ENCODE measurements at places on chromosomes 11 and 22.

DNA sequence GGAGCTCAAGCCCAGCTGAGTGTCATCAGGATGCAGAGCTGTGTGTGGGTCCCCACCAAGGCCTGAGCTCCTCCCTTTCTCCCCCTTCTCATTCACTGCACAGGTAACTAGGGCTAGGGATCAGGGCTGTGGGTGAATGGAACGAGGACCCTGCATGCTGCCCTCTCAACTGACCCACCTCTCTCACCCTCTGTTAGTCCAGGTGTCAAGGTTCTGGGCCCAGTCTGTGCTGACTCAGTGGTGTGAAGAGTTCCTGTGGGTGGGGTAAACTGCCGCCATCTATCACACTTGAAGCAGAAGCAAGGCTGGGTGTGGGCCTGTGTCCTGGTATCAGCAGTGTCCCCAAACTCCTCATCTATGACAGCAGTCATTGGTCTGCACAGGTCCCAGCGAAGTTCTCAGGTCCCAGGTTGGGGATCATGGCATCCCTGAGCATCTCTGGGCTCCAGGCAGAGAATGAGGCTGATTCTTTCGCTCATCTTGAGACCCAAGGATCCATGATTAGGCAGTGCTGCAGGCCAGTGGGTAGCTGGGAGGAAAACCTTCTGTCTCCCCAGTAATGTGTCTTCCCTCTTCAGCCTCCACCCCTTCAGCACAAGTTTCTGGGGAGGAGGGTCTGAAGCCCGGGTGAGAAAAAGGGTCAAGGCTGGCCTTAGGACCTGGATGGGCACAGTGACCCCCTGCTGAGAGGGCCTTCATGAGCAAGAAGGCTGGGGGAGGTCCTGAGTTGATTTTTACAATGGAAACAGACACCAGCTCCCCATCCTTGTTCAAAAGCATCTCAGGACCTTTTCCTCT lies 109.8 kb downstream of the ZNF280B start:
- no peak for DNase-seq

DNA sequence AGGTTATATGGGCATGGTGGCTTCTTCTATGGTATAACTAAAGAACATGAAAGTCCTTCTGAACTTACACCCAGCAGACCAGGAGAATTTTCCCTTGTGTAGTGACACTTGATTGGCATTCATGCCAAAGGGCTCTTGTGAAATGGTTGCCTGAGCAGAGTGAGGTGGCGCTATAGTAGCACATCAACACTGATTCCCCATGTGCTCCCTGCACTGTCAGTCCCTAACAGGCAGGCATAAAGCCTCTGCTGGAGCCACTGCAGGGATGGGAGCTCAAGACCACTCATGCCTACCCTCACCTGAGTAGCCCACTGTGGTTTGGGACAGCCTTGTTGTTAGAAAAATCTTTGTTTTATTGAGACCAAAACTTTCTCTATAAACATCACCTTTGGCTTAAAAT lies 92.6 kb upstream of the LIN7C start:
- DNase-seq = no peak

DNA sequence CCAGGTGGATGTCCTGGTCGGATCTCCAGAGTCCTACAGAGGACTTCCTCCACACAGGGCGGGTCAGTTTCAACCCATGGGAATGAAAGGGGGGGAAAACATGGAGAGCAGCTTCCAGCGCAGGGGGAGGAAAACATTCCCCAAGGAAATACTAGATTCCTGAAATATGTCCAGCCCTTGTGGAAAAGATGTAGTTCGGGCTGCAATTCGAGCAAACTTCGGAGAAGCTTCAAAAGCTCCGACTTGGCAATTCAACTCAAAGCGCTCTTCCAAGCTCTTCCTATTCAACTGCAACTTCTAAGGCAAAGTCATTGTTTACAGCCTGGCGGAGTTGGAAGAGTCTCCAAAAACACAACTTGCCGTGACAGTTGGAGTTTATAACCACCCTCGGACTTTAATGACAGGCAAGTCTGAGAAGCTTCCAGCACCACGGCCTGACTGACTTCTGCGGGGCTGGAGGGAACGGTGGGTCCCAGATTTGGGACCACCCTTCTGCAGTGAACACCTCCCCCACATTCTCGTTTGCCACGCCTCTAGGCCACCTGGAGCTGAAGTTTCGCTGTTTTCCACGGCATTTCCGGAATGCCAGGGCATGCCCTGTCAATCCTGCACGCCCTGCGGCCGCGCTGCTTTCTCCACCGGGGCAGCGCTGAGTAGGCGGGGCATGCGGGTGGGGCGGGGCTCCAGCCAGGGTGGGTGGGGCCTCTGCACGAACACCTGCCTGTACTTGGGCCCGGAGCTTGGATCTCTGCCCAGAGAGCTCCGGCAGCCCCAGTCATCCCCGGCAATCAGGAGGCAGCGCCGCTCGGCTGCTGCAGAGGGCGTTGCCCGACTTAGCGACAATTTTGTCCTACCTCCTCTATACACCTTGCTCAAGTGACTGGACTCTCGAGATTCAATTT lies 49.0 kb upstream of the BIRC3 start:
- DNase-seq = peak; percentile 60

GRCh38 chr11:130003717-130004001 lies 1.0 kb upstream of the PRDM10 start:
- DNase-seq = no peak

DNA sequence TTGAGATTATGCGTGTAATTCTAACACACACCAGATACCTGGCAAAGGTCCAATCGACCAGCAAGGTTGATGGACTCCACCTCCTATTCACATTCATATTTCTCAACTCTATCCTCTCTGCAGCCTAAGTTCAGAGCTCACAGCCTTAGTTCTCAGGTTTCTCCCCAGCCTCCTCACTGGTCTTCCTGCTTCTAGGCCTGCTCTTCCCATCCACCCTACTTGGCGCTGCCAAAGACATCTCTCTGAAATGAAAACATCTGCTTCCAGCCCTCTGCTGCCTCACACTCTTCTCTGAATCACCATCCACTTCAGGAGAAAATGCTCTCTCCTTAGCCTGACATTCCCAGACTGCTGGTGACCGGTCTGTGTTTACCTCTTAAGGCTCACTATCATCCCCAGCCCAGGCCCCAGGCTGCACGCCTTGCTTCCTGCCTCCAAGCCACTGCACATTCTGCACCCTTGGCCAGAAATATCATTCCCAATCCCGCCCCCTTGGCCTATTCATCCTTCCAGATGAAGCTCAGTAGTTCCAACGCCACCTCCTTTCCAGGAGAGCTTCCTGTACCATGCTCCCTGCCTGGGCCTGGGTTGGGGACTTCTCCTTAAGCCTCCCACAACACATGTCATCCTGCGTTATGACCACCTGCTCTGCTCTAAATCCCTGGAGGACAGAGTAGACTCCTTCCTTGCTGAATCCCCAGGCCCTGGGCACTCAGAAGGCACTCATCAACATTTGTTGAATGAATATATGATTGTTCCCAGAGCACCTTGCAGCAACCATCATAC lies 3.5 kb downstream of the ARRB1 start:
- DNase-seq = peak; percentile 93

DNA sequence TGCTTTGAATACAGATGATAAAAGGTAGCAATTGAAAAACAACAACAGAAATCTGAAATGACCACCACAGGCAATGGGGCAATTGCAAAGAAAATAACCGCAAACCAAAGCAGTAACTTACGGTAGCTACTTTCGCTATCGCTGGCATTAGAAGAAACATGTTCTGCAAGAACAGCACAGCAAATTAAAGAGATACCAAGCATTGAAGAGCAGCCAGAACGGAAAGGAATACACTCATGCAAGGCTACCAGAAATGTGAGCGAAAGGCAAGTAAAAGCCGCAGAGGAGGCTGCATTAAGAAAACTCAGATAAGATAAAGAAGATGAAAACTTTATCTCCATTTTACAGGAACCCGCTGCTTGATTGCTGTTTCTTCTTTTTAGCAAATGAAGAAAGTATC lies 194.1 kb upstream of the CCDC90B start:
- no peak for DNase-seq

DNA sequence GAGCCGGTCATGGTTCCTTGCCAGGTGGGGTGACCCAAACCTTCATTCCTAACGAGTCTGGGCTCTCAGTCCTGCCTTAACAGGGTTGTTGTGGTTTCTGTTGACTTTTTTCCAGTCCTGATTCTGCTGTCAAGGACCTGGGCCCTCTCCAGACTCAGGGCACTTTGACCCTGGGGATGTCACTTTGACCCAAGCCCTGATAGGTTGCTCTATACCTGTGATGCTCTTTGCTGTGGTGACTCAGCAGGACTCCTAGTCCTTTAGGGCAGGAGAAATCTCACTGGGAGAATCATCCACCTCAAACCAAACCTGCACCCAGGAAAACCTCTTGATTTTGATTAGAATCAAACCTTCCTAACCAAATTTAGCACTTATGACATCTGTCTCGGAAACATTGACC lies 20.5 kb upstream of the MPPED1 start:
- DNase-seq = no peak

Data from hepatic stellate cell (primary cell).